Cerebellum (tissue), 4 donors: ENCODE measurements at places on chromosomes 16 and 17. TPM values are rescaled to one million over a fixed set of nuclear protein-coding genes. Genes with fewer than 3 reads are reported as not detected.

Gene TUBB3
- 832 TPM for total RNA-seq

Gene CACNG4
- 34.8 TPM for total RNA-seq

Gene SEC14L5
- total RNA-seq: 0.82 TPM

Gene DGKE
- total RNA-seq: 22.9 TPM

Gene SMTNL2
- total RNA-seq: 5.6 TPM

Gene NUPR1
- total RNA-seq: 0.09 TPM

- DNase-seq: no peak
These were observed 42.9 kb downstream of the LDHD start for GRCh38 chr16:75073545-75074303.

DNA sequence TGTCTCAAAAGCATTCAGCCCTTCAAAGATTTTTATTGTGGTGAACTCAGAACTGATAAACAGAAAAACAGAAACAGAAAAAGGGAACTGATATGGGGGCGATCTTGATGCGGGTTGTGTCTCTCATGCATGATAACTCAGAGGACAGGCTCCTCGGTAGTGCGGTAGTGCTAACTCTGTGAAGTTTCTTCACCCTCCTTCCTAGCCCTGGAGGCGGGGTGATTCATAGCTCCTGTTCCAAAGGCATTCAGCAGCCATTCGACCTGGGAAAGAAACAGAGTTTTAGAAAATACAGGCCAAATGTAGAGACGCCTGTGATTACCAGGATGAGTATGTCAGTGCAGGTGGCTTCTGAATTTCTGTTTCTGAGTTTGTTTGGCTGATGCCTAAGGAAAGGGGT is 5.5 kb upstream of the MAF start:
- no peak for DNase-seq

DNA sequence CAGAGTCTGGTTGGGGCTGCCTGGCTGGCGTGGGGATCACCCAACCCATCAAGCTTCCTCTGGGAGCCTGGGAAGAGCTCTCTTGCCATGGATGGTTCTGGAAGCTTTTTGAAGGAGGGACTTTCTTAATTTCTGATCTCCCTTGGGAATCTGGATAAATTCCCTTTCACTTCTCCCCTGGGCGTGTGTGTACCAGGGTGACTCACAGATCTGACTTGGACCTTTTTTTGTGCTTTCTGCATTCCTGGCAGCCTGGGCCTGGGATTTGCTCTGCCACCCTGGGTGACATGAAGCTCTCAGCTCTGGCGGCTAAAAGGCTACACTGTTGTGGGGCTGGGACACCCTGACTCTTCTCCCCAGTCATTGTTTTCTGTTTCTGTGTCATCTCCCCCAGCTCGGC is 70.1 kb downstream of the ABCC1 start:
- DNase-seq: no peak

DNA sequence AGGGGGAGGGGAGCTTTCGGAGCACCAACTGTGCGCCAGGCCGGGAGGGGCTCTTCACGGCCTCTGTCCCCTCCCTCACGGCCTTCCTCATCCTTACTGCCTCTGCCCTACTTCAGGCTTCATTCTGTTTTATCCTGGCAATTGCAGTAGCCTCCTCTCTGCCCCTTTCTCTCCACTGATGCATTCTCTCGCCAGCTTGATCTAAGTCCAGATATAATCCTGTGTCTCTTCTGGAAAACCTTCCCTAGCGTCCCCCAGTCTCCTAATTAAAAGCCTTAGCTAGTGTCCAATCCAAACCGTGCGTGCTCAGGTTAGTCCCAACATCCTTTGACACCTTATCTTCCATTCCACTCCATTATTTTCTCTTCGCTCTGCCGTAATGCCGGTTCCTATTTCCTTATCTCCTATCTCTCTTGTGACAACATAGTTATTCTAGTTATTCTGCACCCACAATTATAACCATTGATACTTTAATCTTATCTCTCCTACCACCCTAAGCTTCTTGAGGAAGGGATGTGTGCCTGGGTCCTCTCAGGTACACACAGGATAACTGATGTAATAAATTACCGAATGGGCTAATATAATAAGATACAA is 869 bp downstream of the ZNF48 start:
- peak; percentile 57 for DNase-seq

- peak; percentile 69 for DNase-seq
These were observed 9.9 kb downstream of the MXRA7 start for GRCh38 chr17:76700617-76701470.

- no peak for DNase-seq
These were observed 6.6 kb downstream of the ANKFN1 start for GRCh38 chr17:56159826-56160380.

DNA sequence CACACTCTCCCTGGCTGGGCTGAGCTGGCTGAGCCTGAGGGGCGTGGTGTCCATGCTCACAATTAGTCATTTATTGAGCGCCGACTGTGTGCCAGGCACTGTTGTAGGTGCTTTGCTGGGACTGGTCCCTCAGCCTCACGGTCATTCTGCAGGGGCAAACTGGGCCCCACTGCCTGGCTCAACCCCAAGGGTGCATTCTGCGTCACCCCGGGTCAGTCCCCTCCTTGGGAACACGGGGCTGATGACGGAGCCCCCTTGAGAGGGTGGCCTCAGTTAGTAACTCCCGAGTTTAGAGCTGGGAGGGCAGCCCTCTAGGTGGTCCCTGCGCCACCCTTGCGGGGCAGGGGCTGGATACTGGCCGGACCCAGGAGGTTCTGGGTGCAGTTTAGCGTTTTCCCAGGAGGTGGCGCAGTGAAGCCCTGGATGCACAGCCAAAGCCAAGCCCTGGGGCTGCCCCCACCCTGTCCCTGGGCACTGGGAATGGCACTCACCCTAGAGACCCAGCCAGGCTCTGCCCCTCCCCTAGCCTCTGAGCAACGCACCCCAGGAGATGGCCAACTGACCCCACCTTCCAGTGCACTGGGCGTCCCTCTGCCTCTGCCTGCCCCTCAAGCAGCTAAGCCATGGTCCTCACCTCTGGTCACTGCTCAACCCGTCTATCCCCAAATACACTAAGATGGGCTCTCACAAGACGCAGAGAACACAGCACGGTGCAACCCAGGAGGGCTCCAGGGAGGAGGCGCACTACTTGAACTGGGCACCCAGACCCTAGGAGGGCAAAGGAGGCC is 243.2 kb upstream of the GSE1 start:
- DNase-seq: peak; percentile 39

GRCh38 chr17:40490289-40490853 is 11.1 kb downstream of the TNS4 start:
- DNase-seq: peak; percentile 86

DNA sequence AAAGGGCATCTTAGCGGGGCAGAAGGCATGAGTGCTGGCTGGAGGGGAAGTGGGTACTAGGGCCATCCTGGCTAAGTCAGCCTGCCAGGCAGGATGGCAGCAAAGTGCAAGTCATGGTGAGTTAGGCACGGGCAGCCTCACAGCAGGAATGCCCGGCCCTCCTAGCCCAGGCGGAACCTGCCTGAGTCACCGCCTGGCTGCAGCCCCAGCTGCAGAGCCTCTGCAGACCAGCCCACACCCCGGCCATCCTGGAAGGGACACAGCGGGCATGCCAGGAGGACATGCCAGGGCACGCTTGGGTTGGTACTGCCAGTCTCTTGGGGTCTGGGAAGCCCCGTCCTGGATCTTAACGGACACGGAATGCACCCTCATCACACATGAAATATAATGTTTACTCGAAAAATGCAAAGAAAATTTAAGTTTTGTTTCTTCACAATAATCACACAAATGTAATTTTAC is 5.0 kb upstream of the ALDH3A1 start:
- no peak for DNase-seq

DNA sequence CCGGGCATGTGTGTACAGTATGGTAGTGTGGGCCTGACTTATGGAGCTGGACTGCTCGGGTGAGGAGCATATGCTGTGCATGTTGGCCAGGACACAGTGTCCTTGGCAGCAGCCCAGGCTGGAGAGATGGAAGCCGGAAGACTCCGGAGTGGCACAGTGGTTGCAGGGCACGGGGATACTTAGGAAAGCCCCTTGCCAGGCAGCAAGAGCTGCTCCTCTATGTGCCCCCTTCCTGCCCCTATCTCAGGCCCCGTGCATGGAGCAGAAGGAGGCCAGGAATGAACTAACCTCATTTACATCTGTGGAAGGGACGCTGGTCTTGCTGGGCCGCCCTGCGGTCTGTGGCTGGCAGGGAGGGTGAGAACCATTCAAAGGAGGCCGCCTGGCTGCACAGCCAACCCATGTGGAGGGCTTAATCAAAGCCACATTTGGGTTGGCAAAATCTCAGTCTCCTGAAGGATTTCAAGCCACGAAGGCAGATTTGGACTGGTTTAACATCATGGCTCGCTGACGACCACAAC is 32.2 kb upstream of the RCVRN start:
- DNase-seq: peak; percentile 84

GRCh38 chr16:86664522-86665318 is 86.4 kb downstream of the FOXL1 start:
- no peak for DNase-seq

DNA sequence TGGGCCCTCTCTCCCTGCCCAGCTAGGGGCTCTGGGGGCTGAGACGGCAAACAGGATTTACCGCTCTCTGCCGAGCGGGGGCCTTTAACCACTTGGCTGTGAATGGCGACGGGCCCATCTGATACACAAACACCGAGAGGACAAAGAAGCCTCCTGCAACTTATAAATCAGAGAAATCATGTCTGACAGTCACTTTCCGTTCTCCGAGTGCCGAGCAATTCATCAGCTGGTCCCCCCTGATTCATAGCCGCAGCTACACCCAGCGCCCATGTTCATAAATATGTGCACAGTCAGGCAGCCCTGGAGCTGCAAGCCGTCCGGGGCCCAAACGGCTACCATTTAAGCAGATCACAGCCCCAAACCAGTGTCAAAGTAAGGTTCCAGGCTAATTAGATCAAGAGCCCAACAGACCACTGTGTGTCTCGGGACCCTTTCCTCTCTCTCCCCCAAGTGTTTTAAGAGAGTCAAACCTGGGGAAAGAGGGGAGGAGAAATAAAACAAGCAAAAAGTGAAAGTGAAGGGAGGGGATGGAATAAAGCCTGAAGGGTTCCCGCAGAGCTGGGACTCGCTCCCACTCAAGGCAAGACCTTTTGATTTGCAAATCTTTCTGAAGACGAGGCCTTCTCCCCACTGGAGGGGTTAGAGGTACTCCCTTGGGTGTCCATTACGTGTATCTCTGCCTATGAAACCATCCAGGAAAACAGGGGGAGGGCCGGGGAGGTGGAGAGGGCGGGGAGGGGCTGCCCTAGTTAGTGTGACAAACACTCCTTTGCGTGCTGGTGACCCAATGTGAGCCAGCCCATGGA is 154.7 kb downstream of the C16orf78 start:
- DNase-seq: no peak
